ENCODE measurements at places on chromosomes 2 and 18. TPM values are rescaled to one million over a fixed set of nuclear protein-coding genes. Genes with fewer than 3 reads are reported as not detected.

GRCh38 chr2:190093793-190094192 lies 31.3 kb upstream of the MSTN start:
- DNase-seq: no peak

DNA sequence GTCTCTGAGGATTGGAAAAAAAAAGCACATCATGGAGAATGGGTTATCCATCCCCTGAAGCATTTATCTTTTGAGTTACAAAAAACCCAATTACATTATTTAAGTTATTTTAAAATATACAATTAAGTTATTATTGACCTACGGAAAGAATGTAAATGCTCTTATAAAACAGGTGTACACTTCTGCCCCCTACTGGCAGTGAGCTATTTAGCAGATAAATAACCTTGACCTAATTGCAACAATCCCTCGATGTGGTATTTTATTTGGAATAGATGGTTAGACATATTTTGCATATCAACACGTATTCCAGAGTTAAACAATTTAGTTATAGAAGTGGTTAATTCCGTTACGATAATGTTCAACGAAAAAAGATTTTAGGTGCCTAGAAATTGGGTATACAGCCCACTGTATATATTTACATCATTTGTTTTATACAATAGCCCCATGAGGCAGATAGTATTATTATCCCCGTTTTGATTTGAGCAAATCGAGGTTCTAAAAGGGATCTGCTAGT lies 9.1 kb upstream of the DAW1 start:
- peak; percentile 15 for DNase-seq

- no peak for DNase-seq
Measured at GRCh38 chr2:16202266-16203020, 262.1 kb downstream of the MYCN start.

DNA sequence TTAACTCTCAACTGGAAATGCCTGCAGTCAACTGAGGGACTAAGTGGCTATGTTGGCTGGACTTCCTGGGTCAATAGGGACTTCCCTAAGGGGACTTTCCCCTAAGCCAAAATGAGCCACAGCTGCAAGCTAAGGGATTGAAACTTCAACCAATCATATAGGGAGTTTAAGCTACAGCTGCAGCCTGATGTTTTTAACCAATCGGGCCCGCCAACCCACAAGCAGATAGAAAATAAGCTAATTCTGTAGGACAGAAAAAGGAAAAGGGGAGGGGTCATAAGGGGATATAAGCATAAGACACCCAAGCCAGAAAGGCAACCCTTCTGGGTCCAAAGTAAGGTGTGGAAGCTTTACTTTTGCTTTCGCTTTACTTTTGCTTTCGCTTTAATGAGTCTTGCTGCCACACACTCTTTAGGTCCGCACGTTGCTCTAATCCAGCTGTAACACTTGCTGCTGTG lies 927.5 kb downstream of the ERBB4 start:
- DNase-seq: no peak

Gene LHCGR
- polyA plus RNA-seq: 0.26 TPM

Data from right renal pelvis (tissue), 4 donors.